ENCODE measurements at places on chromosomes 11 and 22. TPM values are rescaled to one million over a fixed set of nuclear protein-coding genes. Genes with fewer than 3 reads are reported as not detected.

GRCh38 chr11:8933931-8934330 lies 1.2 kb upstream of the C11orf16 start:
- peak; percentile 57 for DNase-seq

- no peak for DNase-seq
Measured at GRCh38 chr11:133238027-133238426, 294.3 kb downstream of the OPCML start.

The KCNJ1 gene
- total RNA-seq: not detected

GRCh38 chr11:69859275-69859934 lies 40.2 kb upstream of the FGF3 start:
- no peak for DNase-seq

GRCh38 chr11:12091956-12092558 lies 18.3 kb upstream of the MICAL2 start:
- no peak for DNase-seq

The NCF4 gene
- total RNA-seq: not detected

- peak; percentile 58 for DNase-seq
Measured at GRCh38 chr11:86671531-86672006, 847 bp downstream of the ME3 start.

DNA sequence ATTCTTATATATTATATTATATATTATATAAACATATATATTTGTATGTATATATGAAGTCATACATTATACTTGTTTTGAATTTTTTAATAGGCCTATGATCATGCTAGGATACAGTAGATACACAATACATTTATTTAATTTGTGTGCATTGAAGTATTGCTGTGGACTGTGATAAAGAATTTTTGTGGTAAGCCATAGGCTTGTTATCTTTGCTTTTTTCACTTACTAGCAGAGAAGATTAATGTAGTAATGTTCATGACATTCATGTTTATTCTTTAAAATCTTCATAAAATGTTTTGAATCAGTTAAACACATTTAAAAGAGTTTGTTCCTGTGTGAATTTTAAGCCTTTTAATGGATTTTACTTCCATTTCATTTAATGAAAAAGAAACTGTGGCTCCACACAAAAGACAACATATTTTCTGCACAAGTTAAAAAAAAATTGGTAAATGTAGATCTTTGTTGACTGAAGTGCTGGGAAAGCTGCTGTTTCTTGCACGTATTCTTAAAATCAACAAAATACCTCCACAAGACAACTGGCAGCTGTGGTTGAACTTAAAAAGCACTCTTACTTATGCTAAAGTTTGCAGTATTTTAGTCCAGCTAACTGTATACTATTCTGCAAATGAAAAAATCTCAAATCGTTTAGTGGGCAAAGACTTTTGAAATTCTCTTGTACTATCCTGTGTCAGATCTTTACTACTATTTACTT lies 156.2 kb downstream of the TMEM135 start:
- no peak for DNase-seq

The SLC43A3 gene
- total RNA-seq: 23.7 TPM

GRCh38 chr22:50204571-50204970 lies 3.8 kb downstream of the SELENOO start:
- DNase-seq: no peak

DNA sequence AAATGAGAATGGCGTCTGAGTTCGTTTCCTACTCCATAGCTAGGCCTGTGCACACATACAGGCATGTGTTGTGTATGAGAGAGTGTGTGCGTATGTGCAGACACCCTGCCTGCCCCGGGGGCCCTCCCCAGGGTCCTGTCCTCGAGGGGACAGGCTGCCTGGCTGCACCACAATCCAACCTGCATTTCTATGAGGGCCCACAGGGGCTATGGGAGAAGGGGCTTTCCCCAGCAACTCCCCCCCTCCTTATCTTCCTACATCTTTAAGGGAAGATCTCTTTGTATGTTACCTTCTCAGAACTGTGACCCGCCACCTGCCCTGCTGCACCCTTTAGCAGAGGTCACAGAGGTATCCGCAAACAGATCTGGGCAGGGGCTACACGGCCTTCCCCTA lies 14.9 kb downstream of the ADORA2A start:
- no peak for DNase-seq

DNA sequence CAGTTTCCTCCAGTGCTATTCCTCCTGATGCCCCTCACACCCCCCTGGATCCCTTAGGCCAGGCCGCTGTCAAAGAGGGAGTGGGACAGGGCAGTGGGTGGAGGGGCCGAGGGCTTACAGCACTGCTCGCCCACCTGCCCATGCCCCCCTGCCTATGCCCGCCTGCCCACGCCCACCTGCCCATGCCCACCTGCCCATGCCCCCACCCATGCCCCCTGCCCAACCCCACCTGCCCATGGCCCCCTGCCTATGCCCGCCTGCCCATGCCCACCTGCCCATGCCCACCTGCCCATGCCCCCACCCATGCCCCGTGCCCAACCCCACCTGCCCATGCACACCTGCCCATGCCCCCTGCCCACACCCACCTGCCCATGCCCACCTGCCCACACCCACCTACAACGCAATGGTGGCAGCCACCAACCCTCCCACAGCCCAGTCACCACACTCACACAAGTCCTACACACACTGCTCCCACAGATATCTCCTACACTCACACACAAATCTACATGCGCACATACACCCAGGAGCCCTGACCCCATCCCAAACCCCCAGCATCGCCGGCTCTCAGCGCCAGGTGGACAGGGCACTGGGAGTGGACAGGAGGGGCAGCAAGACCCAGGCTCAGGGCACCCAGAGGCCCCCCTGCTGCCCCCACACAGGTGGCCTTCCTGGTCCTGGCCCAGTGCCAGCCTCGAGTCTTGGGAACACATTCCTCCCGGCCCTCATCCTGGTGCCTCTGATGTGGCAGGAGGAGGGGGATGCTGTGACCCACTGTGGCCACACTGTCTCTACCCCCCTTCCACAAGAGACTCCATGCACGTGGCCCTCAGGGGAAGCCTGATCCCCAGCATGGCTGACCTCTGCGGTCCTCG lies 61.8 kb downstream of the CYTH4 start:
- DNase-seq: no peak

DNA sequence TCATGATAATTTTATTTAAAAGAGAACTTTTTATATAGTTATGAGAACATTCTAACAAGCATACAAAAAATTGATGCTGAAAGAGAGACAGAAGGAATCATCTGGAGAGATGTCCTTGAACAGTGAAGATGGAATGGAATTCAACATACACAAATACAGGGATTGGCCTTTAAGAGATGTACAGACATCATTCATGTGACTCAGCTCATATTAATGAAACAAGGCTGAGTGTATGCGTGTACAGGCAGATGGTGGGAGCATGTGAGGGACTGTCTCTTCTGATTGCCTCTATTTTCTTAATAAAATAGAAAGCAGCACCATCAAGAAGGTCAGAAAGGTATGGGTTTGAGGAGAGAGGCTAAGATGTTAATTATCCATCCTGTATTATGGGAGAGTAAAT lies 793.3 kb downstream of the CNTN5 start:
- DNase-seq: no peak

GRCh38 chr22:49850959-49851802 lies 2.5 kb upstream of the ZBED4 start:
- no peak for DNase-seq

GRCh38 chr11:131418189-131418588 lies 47.8 kb downstream of the NTM start:
- peak; percentile 32 for DNase-seq

DNA sequence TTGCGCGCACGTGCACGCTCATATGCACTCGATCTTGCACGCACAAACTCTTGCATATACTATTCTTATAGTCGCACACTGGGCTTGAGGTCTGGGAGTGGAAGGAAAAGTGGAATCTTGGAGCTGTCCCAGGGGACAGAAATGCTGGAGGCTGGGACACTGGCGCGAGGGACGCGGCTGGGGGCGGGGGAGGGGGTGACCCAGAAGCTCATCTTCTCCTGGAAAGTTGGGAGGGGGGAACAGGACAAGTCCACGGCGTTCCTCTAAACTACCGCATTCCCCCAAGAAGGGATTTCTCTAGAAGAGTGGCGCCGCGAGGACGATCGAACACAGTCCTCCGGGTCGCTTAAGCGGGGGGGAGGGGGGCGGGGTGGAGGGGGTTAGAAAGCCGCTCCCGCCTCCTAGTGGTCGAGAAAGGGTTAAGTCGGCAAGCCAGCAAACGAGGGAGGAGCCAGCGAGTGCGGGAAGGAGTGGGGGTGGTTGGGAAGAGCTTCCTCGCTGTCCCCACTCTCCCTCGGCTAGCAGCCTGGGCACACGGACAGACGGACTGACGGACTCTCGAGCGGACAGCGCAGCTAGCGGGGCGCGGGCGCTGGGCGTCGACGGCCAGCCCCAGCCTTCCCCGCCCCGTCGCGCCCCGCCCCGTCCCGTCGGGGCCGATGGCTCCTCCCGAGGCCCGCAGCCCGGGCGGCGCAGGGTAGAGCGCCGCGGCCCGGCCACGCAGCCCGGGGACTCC lies at the start of gene RTN4RL2:
Gene RTN4RL2, plus strand, starts transcription at position 507 of the 736 bp plus-strand sequence. CDS start 338 bp downstream, outside the sequence.
- peak; percentile 94 for DNase-seq
